ENCODE measurements at places on chromosomes 12 and 14.

DNA sequence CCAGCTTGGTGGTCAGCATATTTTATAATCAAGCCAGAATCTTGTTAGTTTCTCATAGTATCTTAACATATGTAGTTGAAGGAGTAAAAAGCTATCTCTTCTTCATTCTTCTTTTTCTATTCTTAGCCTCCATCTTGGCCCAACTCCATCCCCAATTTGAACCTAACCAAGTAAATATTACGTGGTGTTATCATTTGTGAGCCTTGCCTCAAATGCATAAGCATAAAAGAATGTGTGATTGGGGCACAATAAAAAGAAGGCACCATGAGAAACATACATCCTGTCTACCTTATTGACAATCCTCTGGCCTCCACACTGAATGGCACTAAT is 181.4 kb upstream of the BMP4 start:
- no peak for DNase-seq

DNA sequence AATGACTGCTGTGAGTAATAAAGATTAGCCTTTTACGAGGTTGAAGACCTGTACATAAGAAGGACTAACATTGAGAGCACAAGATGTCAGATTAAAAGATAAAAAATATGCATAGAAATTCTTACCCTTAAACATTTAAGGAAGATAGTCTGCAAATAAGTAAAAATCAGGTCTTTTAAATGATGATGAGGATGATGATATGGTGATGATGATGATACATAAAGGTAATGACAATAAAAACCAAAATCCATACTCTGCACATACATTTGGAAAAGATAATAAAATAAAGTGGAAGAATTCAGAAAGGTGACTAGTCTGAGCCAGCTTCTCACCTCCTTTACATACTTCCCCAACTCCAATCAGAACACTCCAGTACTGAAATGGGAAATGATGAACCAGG is 124.5 kb downstream of the PTCSC3 start:
- no peak for DNase-seq

- no peak for DNase-seq
Observed at GRCh38 chr12:55652352-55652751, 15.7 kb downstream of the OR10P1 start.

GRCh38 chr14:68295316-68295816 is 475.8 kb downstream of the RAD51B start:
- peak; percentile 53 for DNase-seq

DNA sequence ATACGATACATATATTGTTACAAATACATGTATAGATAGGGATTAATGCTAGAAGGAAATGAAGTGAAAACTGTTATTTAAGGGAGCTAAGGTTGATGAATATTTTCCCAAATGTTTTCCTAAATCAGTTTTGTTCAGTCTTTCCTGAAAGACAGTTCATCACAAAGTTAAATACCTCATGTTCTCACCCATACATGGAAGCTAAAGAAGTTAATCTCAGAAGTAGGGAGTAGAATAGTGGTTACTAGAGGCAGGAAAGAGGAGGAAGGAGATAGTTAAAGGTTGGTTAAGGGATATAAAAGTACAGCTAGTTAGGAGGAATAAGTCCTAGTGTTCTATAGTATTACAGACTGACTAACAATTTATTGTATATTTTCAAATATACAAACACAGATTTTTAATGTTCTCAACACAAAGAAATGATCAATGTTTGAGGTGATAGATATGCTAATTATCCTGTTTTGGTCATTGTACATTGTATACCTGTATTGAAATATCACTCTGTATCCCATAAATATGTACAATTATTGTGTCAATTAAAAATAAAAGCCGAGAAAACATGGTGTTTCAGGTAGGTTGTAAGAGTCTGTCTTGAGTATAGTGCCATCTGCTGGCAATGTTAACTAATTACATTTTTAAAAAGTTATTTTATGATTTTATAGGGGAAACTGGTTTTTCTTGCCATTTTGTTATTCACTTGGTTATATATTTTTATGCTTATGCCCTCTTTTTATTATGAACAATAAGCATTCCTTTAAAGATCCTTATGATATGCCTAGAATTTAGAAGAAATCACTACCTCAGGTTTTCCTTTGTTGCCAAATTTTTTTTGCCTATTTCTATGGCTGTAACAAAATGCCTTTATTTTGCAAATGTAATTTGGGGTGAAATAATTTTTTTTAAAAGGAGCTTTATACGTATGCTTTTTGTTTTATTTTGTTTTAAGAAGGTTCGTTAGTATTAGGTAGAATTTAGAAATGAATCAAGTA is 26.9 kb downstream of the ZDHHC17 start:
- peak; percentile 34 for DNase-seq

DNA sequence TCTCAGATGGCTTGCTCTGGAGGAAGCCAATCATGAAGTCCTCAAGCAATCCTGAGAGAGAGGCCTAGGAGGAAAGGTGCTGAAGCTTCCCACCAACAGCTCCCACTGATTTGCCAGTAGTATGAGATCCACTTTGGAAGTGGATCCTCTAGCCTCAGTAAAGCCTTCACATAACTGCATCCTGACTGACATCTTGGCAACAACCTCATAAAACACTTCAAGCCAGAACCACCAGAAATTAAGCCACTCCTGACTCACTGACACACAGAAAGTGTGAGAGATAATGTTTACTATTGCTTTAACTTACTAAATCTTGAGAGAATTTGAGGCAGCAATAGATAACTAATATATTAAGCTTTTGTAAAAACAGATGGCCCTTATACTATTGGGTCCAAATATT is 11.7 kb upstream of the TMX1 start:
- no peak for DNase-seq

- peak; percentile 12 for DNase-seq
Observed at GRCh38 chr12:64611341-64612284, 1.3 kb downstream of the RASSF3 start.

DNA sequence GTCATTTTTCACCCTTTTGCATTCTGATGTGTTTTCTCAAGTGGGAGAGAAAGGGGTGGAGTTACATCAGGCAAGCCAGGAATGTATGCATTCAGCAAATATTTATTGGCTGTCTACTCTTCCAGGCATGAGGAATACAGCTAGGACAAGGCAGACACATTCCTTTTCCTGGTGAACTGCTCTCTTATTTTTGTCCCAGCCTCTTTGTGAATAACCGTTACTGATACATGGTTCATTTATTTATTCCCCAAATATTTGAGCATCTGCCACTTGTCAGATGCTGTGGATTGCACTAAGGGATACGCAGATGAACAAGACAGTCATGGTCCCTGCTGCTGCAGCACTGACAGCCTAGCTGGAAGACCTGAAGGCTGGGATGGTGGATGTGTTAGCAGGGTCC is 6.1 kb downstream of the PELI2 start:
- DNase-seq, result no peak

All from NCI-H146 (cell line).